ENCODE measurements at places on chromosomes 13 and 19. TPM values are rescaled to one million over a fixed set of nuclear protein-coding genes. Genes with fewer than 3 reads are reported as not detected.

Gene CAMSAP3
- total RNA-seq, result 0.54 TPM

Gene MIA
- 0.71 TPM for total RNA-seq

Gene F2RL3
- 3.6 TPM for total RNA-seq

Gene VSTM2B
- total RNA-seq, result not detected

Gene SIGLECL1
- total RNA-seq, result not detected

Gene ACTN4
- total RNA-seq, result 119 TPM

Gene SLC15A1
- 0.11 TPM for total RNA-seq

Gene KLK14
- total RNA-seq, result 0.31 TPM

Gene CEBPA
- 2.1 TPM for total RNA-seq

Gene MBD3L2
- not detected for total RNA-seq

Gene ZMYM5
- total RNA-seq, result 12.7 TPM

Gene DAND5
- 13.1 TPM for total RNA-seq

Gene SRRM5
- total RNA-seq, result 0.28 TPM

Gene NOTCH3
- total RNA-seq, result 11.3 TPM

Gene ZNF527
- 6.2 TPM for total RNA-seq

Gene CD209
- 10.7 TPM for total RNA-seq

Gene ZFP36
- 69.2 TPM for total RNA-seq

- peak; percentile 82 for DNase-seq
These were observed 19.3 kb downstream of the GNA15 start for GRCh38 chr19:3154957-3155736.

DNA sequence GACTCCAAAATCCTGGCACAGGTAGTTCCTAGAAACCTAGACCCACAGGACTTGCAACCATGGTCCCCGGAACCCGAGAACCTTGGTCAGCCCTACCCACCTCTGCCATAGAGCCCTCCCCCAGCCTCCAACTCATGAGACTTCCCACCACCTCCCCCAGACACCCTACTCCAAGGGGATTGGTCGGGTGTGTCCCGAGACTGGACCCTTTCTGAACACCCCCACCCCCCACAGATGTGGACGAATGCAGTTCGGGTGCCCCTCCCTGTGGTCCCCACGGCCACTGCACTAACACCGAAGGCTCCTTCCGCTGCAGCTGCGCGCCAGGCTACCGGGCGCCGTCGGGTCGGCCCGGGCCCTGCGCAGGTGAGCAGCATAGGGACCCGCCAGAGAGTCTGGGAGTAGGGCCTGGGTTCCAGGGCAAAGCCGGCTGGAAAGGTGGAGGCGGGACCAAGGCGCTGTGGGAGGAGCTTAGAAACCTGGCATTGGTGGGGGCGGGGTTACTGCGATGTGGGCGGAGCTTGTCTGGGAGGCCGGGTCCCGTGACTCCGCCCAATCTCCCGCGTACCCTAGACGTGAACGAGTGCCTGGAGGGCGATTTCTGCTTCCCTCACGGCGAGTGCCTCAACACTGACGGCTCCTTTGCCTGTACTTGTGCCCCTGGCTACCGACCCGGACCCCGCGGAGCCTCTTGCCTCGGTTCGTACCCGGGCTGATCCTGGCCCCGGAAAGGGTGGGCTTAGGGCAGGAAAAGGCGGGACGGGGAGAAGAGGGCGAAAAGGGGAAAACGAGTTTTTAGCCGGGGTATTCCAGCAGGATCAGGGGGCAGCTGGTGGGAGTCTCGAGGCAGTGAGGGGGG lies 11.9 kb downstream of the LTBP4 start:
- peak; percentile 86 for DNase-seq

DNA sequence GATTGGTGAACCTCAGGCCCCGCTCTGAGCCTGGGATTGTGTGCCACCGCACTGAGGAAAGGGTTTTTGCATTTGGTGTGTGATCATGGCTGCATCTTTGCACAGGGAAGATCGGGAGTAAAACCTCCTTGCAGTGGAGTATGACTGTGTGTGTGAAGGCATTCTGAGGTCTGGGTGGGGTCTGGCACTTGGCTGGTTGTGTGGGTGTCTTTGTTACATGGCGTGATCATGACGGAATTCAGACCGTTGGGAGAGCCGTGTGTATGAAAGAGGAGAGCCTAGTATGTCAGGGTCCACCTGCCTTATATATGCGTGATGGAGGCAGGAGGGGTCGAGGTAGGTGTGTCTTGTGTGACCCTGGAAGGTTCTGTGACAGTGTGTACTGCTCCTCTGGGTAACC lies 740 bp upstream of the BEST2 start:
- no peak for DNase-seq

- peak; percentile 80 for DNase-seq
These were observed 6.6 kb downstream of the ISOC2 start for GRCh38 chr19:55454787-55455243.

- DNase-seq, result peak; percentile 95
These were observed 9.1 kb upstream of the OLFM2 start for GRCh38 chr19:9945319-9945966.

GRCh38 chr13:34657716-34658115 lies 284.4 kb upstream of the NBEA start:
- DNase-seq, result no peak

- no peak for DNase-seq
These were observed 1394.2 kb upstream of the ATXN8OS start for GRCh38 chr13:68713394-68713793.

DNA sequence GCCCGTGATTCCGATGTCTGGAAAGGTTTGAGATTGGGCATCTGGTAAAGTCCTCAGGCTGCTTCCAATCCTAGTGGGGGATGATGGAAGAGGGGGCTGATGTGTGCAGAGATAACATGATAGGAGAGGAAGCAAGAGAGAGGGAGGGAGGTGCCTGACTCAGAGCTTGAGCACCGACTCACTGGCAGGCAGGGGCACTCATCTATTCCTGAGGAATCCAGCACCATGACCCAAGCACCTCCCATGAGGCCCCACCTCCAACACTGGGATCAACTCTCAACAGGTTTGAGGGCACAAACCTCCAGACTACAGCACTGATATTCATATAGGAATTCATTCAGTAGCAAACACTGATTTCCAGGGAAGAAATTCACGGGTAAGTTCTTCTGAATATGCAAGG lies 5.6 kb upstream of the SIGLEC9 start:
- peak; percentile 12 for DNase-seq

DNA sequence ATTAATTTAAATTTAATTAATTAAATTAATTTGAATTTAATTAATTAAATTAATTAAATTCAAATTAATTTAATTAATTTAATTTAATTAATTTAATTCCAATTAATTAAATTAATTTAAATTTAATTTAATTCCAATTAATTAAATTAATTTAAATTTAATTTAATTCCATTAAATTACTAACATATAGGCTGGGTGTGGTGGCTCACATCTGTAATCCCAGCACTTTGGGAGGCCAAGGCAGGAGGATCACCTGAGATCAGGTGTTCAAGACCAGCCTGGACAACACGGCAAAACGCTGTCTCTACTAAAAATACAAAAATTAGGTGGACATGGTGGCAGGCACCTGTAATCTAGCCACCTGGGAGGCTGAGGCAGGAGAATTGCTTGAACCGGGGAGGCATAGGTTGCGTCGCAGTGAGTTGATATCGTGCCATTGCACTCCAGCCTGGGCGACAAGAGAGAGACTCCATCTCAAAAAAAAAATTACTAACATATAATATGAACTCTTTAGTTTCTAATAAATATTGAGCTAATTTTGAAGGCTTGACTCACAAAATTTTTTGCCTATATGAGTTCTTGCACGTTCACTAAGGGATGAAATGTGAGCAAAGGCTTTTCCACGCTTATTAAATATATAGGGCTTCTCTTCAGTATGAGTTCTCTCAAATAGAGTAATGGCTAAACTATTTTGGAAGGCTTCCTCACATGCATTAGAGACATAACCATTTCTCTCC lies 9.0 kb upstream of the USP29 start:
- no peak for DNase-seq

DNA sequence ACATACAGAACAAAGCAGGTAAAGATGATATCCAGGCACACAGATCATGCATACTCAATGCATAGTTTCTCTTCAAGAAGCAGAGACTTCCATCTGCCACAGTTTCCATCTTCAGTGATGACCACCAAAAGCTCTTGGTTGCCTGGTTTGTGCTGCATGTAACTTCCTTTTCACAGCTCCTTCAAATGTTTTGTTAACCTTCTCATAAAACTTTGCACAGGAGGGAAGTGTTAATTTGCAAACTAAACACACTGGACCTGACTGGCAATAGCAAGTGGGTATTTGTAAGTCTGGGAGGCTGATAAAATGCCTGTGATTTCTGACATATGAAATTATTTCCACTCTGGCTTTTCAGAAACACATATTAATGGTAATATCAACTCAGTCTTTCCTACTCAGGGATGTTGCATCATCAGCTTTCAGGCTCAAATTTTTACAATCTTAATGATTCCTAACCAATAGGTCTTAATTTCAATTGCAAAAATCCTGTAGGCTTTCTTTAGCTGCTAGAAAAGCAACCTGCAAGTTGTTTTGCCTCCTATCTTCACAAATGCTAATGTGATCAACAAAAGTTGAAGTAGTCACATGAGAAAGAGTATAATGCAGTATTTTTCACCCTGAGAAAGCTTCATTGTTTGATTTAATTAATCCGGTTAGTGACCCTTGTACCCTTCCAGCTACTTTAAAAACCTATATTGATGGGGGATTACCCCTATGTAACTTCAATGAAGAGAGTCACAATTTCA lies 575.6 kb downstream of the DIAPH3 start:
- DNase-seq, result no peak

DNA sequence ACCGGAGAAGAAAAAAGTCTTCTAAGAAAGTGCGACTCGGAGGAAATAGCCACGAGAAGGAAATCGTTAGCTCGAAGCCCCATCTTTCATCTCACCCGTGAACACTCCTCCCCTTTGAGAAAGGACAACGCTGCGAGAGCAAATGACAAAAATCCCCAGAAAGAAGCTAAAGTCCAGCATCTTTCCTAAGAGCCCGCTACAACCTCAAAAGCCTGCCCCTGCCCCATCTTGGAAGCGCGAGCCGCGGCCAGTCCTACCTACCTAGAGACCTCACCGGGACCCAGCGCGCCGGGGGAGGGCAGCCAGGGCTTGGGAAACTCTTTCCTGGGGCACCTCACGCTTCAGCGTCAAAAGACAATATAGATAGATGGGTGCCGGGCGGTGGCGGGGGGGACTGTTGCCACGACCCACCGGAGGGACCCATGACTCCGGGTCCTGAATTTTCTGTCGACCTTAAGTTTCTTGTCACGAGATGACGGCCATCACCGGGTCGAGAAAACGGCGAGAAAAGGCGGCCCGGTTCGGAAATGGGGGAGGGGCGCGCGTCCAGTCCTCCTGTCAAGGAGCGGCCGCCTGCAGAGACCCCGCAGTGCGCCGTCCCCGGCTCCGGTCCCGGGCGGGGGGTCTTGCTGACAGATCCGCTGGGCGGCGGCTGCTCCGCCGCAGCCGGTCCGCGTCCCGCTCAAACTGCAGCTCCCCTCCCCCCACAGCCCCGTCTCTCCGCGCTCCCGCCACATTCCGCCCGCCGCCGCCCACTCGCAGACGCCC lies 65.9 kb downstream of the KCNRG start:
- peak; percentile 78 for DNase-seq

- peak; percentile 66 for DNase-seq
These were observed 14.8 kb downstream of the RB1 start for GRCh38 chr13:48318377-48318811.

DNA sequence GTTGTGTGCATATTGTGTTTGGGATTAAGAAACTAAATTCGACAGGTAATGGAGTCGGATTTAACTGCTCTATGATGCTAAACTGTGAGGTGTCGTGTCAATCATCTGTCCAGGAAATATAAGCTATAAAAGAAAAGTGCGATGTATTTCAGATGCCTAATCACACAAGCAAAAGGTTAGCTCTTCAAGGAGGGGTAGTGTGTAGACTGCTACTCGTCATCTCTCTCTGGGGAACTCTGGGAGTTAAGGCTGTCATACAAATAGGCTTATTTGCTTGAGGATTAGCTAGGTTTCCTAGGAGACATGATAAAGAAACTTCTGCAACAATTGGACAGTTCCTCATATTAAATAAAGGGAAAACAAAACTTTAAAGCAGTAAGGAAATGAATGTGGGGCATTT lies 462.1 kb downstream of the OLFM4 start:
- no peak for DNase-seq

DNA sequence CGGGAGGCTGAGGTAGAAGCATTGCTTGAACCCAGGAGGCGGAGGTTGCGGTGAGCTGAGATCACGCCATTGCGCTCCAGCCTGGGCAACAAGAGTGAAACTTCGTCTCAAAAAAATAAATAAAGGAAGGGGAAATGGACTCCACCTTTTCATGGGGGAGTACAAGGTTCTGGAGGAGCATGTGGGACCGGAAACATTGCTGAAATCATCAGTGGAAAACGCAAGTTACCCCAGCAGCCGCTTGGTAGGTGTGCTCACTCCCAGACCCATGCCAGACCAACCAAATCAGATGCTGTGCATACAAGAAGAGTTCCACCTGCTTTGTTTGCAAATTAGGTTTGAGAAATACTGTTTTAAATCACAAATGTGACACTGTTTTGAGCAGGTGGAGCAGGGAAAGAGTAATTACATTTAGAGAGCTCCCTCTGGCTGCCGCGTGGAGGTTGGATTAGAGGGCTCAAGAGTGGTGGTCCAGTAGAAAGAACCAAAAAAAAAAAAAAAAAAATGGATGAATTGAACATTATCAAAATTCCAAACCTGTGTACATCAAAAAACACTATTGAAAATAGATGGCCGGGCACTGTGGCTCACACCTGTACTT lies 4.9 kb downstream of the ERICH4 start:
- no peak for DNase-seq

DNA sequence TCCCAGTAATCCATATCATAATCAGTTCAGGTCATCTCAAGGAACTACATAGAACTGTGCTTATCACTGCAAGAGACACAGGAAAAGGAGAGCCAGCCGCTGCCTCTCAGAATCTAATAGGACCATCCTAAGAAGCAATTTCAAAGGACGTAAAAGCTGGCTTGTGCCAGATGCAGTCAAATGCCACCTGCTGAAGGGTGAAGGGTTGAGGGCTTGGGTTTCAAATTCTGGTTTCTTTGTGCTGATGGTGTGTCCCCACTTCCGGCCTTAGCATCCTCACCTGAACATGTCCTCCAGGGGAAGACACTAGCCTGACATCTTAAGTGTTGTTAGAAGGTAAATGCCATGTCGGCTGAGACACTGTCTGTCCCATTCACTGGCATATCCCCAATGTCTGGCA lies 477.1 kb upstream of the TSHZ3 start:
- DNase-seq, result no peak

DNA sequence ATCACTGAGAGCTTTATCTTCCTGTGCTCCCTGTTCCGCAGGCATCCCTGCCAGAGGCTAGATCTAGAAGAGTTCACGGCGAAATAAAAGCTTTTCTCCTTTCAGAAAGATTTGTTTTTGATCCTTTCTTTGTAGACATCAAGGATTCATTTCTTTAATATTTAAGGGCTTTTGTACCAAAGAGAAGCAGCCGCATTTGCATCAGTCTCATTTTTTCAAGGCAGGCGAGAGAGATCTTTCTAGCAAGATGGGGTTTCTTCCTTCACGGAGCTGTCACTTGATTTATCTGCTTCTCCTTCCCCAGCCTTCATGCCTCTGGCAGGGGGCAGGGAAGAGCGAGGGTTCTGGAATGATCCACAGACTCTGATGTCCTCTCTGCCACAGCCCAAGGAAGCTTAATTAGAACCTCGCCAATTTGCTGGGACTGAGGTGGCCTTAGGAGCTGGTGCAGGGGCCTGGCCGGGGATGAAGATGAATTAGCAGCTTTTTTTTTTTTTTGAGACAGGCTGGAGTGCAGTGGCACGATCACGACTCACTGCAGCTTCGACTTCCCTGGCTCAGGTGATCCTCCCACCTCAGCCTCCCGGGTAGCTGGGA lies 40.0 kb downstream of the PIN1 start:
- DNase-seq, result no peak

- DNase-seq, result no peak
These were observed 66.4 kb upstream of the USP29 start for GRCh38 chr19:57053401-57053800.

Measured in right cardiac atrium (tissue), 5 donors.